T-helper 17 cell (primary cell): ENCODE measurements at places on chromosomes 13 and 19. TPM values are rescaled to one million over a fixed set of nuclear protein-coding genes. Genes with fewer than 3 reads are reported as not detected.

The IL27RA gene
- total RNA-seq, result 39.6 TPM

DNA sequence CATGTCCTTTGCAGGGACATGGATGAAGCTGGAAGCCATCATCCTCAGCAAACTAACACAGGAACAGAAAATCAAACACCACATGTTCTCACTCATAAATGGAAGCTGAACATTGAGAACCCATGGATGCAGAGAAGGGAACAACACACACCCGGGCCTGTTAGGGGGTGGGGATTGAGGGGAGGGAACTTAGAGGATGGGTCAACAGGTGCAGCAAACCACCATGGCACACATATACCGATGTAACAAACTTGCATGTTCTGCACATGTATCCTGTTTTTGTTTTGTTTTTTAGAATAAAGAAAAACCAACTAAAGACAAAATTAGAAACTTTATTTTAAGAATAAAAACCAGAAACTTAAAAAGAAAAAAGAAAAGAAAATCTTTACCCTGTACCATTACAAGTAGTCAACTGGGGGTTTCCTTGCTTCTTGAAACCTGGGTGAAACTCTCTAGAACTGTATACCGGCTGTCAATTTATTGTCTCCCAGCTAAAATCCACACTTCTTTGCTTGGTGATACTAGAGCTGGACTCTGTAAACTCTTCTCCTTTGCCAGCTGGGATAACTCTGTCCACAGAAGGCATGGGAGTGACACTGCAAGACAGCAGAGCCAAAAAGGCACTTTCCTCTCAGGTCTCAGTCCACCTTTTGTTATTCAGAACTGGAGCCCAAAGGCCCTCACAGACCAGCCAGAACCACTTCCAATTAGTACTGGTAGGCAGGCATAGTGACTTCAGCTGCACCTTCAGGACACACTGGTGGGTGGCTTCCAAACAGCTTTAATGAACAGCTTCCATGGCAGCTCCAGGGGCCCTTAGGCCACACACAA is 9.0 kb downstream of the MICU2 start:
- peaks cover 53% of the 10 kb centered on the region for H3K4me1 ChIP-seq
- no peak overlapping the region for H3K27ac ChIP-seq
- no peaks in the 10 kb centered on the region for H3K27me3 ChIP-seq
- H3K4me3 ChIP-seq, result no peak overlapping the region
- H3K36me3 ChIP-seq, result no peaks in the 10 kb centered on the region

The KLK2 gene
- not detected for total RNA-seq

The HMG20B gene
- total RNA-seq, result 36.7 TPM

- H3K4me1 ChIP-seq, result peaks cover 4% of the 10 kb centered on the region
- H3K27ac ChIP-seq, result no peak overlapping the region
- H3K4me3 ChIP-seq, result no peak overlapping the region
- peaks cover 1% of the 10 kb centered on the region for H3K27me3 ChIP-seq
Observed at GRCh38 chr13:28316129-28316528, 177.8 kb downstream of the PAN3 start.

The CABP5 gene
- not detected for total RNA-seq

The POU2F2 gene
- total RNA-seq, result 24.5 TPM

- H3K4me1 ChIP-seq, result no peaks in the 10 kb centered on the region
- no peak overlapping the region for H3K4me3 ChIP-seq
- no peaks in the 10 kb centered on the region for H3K36me3 ChIP-seq
- H3K27me3 ChIP-seq, result peaks cover 24% of the 10 kb centered on the region
Observed at GRCh38 chr13:95352486-95352885, 51.2 kb upstream of the ABCC4 start.

- no peaks in the 10 kb centered on the region for H3K27me3 ChIP-seq
- H3K27ac ChIP-seq, result no peak overlapping the region
- no peaks in the 10 kb centered on the region for H3K36me3 ChIP-seq
- no peak overlapping the region for H3K4me3 ChIP-seq
Observed at GRCh38 chr13:79778741-79779460, 297.9 kb downstream of the NDFIP2 start.

- H3K27ac ChIP-seq, result no peak overlapping the region
- H3K4me3 ChIP-seq, result no peak overlapping the region
- no peaks in the 10 kb centered on the region for H3K4me1 ChIP-seq
- peaks cover 12% of the 10 kb centered on the region for H3K27me3 ChIP-seq
- H3K36me3 ChIP-seq, result no peaks in the 10 kb centered on the region
- DNase-seq, result no peak
Observed at GRCh38 chr13:102234618-102235017, 167.2 kb downstream of the FGF14 start.

The TMPRSS9 gene
- total RNA-seq, result not detected

- no peaks in the 10 kb centered on the region for H3K27me3 ChIP-seq
- no peak for DNase-seq
- no peak overlapping the region for H3K27ac ChIP-seq
Observed at GRCh38 chr19:35780717-35781116, 5.4 kb downstream of the ARHGAP33 start.

DNA sequence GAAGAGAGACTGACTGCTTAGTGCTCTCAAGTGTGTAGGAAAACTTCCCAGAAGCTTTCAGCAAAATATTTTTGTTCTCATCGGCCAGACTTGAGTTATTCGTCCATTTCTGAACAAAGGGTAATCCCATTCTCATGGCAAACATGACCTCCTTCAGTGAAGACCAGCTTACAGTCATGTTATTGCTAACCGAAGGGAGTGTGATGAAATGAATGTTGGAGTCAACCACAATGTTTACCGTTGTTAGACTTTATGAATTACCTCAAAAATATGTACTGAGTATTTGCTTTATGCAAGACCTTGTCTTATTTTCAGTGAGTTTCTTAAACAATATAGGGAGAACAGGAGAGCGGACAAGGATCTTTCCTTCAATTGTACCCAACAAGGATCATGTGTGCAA is 228.6 kb downstream of the LMO7 start:
- H3K36me3 ChIP-seq, result no peaks in the 10 kb centered on the region
- peaks cover 8% of the 10 kb centered on the region for H3K4me1 ChIP-seq
- H3K27me3 ChIP-seq, result peaks cover 2% of the 10 kb centered on the region
- H3K27ac ChIP-seq, result no peak overlapping the region

The SHISA7 gene
- not detected for total RNA-seq

The USHBP1 gene
- 0.26 TPM for total RNA-seq
